Ascending aorta (tissue), 2 donors: ENCODE measurements at places on chromosomes 16 and 17. TPM values are rescaled to one million over a fixed set of nuclear protein-coding genes. Genes with fewer than 3 reads are reported as not detected.
A peak's percentile ranks its signal among the peaks of the same experiment; 100 is the strongest.

GRCh38 chr16:14017886-14018285 is 53.2 kb upstream of the MRTFB start:
- DNase-seq, result no peak
- H3K4me1 ChIP-seq, result peaks cover 44% of the 10 kb centered on the region
- H3K4me3 ChIP-seq, result no peak overlapping the region

DNA sequence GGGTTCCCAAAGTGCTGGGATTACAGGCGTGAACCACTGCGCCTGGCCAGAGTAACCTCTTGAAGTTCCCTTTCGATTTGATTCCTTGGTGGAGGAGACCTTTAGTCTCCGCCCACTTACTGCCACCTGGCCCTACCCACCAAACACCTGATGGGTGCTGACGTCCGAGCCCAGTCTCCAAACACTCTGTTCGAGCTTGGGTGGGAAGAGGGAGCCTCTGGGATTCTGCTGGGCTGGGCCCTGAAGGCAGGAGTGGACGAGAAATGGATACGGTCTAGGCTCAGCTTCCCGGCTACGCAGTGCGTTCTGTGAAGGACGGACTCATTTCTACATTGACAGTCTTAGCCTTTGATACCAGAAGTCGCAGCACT is 870 bp upstream of the ITGA3 start:
- H3K27ac ChIP-seq, result peak overlapping the region; percentile 97
- no peaks in the 10 kb centered on the region for H3K36me3 ChIP-seq
- peaks cover 41% of the 10 kb centered on the region for H3K4me1 ChIP-seq
- no peaks in the 10 kb centered on the region for H3K27me3 ChIP-seq

DNA sequence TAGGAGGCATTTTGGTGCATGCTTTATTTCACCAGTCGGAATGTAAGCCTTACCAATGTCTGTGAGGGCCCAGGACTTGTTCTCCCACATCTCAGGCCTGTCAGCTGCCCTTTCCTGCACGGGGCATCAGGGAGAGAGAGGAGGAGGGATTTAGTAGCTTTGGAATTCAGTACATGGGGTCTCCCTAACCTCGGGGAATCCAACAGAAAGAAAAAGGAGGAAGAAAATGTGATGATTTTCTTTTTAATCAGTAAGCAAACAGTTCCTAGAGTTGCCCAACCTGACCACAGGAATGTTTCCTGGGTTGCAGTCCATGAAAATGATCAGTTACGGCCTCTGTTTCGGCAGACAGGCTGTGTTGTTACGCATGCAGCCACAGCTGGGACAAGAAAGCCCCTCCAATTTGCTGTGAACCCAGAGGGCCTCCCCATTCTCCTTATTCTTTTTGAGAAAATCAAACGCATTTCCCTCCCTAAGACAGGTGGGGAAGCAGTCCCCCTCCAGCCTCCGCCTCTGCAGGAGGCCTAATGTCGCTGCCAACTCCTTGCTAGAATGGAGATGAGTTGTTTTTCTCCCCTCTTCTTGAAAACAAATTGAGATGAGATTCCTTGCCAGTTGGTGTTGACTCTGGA is 53.1 kb upstream of the TANGO6 start:
- H3K36me3 ChIP-seq, result no peaks in the 10 kb centered on the region
- no peak overlapping the region for H3K27ac ChIP-seq
- no peak for DNase-seq
- no peak overlapping the region for H3K4me3 ChIP-seq
- H3K27me3 ChIP-seq, result no peaks in the 10 kb centered on the region

DNA sequence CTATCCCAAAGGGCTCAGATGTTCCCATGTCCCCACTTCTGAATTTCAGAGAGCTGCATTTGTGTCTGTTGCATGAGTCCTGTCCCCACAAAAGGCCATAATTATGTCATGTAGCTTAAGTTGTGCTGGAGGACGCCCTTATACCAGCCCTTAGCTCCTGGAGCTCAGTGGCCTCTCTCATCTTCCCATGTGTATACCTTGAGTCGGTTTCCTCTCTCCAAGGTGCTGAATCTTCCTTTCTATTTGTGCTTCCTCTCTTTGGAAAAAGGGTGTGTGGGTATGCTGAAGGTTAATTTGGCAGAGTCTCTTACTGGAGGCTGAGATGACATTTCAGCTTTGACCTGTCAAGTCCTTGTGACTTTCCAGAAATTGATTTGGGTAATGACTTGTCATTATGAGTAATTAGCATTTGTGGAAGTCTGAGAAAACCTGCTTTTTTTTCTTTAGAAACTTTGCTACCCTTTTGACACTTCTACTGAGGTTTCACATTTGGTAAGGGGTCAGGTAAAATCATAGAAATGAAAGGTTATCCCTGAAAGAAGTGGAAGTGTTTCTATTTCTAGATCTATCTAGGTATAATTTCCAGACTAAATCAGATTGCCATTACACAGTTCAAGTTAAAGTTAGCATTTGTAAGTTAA is 185.4 kb downstream of the ABCC12 start:
- no peak for DNase-seq
- H3K36me3 ChIP-seq, result no peaks in the 10 kb centered on the region
- no peak overlapping the region for H3K4me3 ChIP-seq
- no peak overlapping the region for H3K27ac ChIP-seq
- no peaks in the 10 kb centered on the region for H3K4me1 ChIP-seq
- no peaks in the 10 kb centered on the region for H3K27me3 ChIP-seq

The EMC8 gene
- total RNA-seq, result 11.9 TPM

The SMIM36 gene
- not detected for total RNA-seq

The RPH3AL gene
- total RNA-seq, result 44.2 TPM

The CCT6B gene
- not detected for total RNA-seq

The LITAFD gene
- total RNA-seq, result not detected
